ENCODE measurements at places on chromosomes 7 and 10. TPM values are rescaled to one million over a fixed set of nuclear protein-coding genes. Genes with fewer than 3 reads are reported as not detected.
A peak's percentile ranks its signal among the peaks of the same experiment; 100 is the strongest.

The KCP gene
- 1.2 TPM for total RNA-seq

The ICA1 gene
- total RNA-seq: 18.3 TPM

The ANKRD7 gene
- not detected for total RNA-seq

The FAM24B gene
- total RNA-seq: not detected

The NRBF2 gene
- 4.2 TPM for total RNA-seq

The ZC3HAV1L gene
- total RNA-seq: 29.1 TPM

GRCh38 chr7:2314209-2314955, at the start of gene SNX8:
TSS of gene SNX8 (minus strand) at chr7:2314441. CDS start at chr7:2314421, 20 bp downstream.
- H3K4me3 ChIP-seq: peak within 1 kb of the TSS; percentile 93
- DNase-seq: peak; percentile 51
- no peaks in the 10 kb centered on the region for H3K27me3 ChIP-seq

DNA sequence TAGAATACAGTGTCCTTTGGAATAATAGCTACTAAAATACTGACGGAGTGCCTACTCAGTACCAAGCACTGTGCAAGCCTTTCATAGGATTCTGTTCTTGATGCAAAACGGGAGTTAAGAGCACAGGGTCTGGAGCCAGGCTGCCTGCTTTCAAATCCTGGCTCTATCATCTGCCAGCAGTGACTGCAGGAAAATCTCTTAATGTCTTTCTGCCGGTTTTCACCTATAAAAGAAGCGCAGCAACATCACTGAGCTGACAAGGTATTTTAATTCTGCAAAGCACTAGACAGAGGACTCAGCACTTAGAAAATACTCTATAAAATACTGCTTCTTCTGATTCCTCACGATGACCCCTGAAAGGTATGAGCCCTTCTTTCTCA, 659 bp downstream of the FIGNL1 start:
- DNase-seq: no peak
- no peaks in the 10 kb centered on the region for H3K27me3 ChIP-seq
- H3K36me3 ChIP-seq: peaks cover 2% of the 10 kb centered on the region
- peaks cover 11% of the 10 kb centered on the region for H3K4me1 ChIP-seq

GRCh38 chr10:117960345-117960935, 86.3 kb downstream of the RAB11FIP2 start:
- no peaks in the 10 kb centered on the region for H3K36me3 ChIP-seq
- H3K4me3 ChIP-seq: no peak overlapping the region
- no peaks in the 10 kb centered on the region for H3K4me1 ChIP-seq
- H3K27ac ChIP-seq: no peak overlapping the region

DNA sequence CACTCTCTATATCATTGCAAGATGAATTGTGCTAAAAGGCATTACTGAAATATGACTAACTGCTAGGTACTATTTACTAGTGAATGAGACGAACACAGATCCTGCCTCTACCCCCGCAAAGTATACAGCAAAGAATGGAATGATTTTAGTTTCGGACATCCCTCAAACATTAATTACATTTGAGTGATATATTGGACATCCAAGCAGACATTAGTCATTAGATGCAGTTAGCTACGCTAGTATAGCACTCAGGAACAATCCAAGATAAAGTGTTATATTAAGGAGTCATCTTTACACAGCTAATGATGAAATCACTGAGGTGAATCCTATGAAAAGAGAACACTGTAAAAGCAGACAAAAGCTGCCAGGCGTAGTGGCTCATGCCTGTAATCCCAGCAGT, 7.3 kb upstream of the TAF3 start:
- DNase-seq: no peak
- no peaks in the 10 kb centered on the region for H3K4me1 ChIP-seq
- no peaks in the 10 kb centered on the region for H3K27me3 ChIP-seq
- peaks cover 13% of the 10 kb centered on the region for H3K36me3 ChIP-seq
- H3K4me3 ChIP-seq: no peak overlapping the region

DNA sequence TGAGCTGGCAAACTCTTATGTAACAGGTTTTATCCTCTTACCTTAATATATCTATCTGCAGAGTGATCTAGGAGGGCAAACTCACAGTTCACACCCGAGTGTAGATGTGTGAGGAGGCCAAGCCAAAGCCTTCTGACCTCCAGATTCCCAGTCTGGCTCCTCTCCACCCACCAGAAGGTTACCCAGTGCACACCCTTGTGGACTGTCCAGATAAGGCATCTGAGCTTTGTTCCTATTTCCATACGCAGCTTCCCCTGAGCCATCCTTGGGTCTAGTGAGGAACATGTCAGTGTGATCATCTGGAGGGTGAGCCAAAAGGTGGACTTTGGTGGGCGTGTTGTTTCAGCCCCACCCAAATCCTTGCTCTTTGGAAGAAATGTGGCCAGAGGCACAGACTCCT, 203.0 kb upstream of the MEOX2 start:
- no peak for DNase-seq
- H3K4me3 ChIP-seq: no peak overlapping the region
- H3K36me3 ChIP-seq: no peaks in the 10 kb centered on the region
- no peaks in the 10 kb centered on the region for H3K4me1 ChIP-seq

- H3K27me3 ChIP-seq: no peaks in the 10 kb centered on the region
- no peaks in the 10 kb centered on the region for H3K4me1 ChIP-seq
- no peaks in the 10 kb centered on the region for H3K36me3 ChIP-seq
- H3K4me3 ChIP-seq: no peak overlapping the region
- H3K27ac ChIP-seq: no peak overlapping the region
- DNase-seq: no peak
Measured at GRCh38 chr7:138116141-138116540, 39.9 kb downstream of the AKR1D1 start.

GRCh38 chr10:93086289-93086688, 12.6 kb downstream of the CYP26A1 start:
- no peak overlapping the region for H3K4me3 ChIP-seq
- no peak overlapping the region for H3K27ac ChIP-seq
- no peaks in the 10 kb centered on the region for H3K27me3 ChIP-seq
- DNase-seq: no peak
- no peaks in the 10 kb centered on the region for H3K4me1 ChIP-seq

DNA sequence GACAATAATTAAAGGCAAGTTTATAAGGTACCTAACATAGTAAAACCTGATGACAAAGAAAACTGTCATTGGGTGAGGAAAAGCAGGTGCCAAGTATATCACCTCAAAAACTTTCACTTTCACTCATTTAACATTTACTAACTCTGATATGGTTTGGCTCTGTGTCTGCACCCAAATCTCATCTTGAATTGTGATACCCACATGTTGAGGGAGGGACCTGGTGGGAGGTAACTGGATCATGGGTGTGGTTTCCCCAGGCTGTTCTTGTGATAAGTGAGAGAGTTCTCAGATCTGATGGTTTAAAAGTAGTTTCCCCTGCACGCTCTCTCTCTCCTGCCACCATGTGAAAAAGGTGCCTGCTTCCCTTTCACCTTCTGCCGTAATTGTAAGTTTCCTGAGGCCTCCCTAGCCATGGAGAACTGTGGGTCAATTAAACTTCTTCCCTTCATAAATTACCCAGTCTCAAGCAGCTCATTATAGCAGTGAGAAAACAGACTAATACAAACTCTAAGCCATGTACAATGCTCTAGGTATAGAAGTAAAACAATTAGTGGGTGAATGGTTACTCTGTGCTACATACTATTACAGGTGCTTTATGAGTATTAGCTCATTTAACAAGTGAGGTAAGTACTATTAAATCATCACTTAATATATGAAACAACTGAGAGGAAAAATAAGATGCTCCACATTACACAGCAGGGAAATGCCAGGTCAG, 199.0 kb downstream of the CHCHD3 start:
- no peak overlapping the region for H3K27ac ChIP-seq
- H3K36me3 ChIP-seq: no peaks in the 10 kb centered on the region
- H3K27me3 ChIP-seq: no peaks in the 10 kb centered on the region
- DNase-seq: no peak

GRCh38 chr7:35512716-35513115, 182.2 kb downstream of the HERPUD2 start:
- H3K4me1 ChIP-seq: no peaks in the 10 kb centered on the region
- no peak overlapping the region for H3K4me3 ChIP-seq
- H3K36me3 ChIP-seq: no peaks in the 10 kb centered on the region

DNA sequence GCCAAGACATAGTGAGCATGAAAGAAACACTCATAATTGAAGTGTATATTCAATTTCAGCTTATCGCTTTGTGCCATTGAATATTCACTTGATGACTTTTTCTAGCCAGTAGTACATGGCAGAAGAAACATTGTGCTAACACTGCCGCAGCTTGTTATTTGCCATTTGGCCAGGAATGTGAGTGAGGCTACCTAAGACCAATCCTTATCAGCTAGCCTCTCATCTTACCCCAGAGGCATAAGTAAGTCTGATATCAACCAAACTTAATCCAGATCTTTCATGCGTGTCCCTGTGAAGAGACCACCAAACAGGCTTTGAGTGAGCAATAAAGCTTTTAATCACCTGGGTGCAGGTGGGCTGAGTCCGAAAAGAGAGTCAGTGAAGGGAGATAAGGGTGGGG, 586.0 kb upstream of the MBL2 start:
- no peaks in the 10 kb centered on the region for H3K36me3 ChIP-seq
- H3K4me3 ChIP-seq: no peak overlapping the region
- no peaks in the 10 kb centered on the region for H3K27me3 ChIP-seq
- H3K4me1 ChIP-seq: no peaks in the 10 kb centered on the region
- no peak for DNase-seq
- H3K27ac ChIP-seq: no peak overlapping the region

DNA sequence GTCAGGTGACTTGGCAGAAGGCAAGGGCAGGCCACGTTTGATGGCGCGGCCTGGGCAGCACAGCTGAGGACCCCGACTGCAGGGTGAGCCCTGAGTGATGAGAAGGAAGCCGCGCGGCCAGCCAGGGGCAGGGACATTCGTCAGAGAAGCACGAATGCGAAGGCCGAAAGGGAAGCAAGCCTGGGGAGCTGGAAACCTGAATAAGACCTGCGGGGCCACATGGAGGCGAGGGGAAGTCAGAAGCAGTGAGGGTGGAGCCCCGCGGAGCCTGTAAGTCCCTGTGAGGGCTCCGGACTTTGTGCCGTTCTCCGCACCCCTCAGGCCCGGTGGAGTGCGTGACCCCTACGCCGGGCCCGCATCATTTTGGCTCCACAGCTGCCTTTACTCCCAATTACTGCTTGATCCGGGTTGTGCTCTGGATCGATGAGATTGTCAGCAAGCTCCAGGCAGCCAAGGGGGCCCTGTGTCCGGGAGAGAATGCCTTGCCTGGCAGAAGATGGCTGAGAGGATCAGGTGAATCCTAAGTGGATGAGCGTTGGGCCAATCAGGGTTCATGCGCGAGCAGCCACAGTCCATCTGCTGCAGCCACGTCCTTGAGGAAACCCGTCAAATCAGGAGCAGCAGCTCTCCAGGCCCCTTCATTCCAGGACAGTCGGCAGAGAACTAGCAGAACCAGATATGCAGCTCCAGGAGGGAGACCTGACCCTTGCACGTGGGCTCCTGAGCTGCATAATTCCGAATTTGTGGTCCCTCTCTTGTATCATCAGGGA, 293.3 kb upstream of the SHH start:
- H3K4me1 ChIP-seq: no peaks in the 10 kb centered on the region
- no peaks in the 10 kb centered on the region for H3K27me3 ChIP-seq
- no peak for DNase-seq
- no peak overlapping the region for H3K4me3 ChIP-seq
- H3K27ac ChIP-seq: no peak overlapping the region

DNA sequence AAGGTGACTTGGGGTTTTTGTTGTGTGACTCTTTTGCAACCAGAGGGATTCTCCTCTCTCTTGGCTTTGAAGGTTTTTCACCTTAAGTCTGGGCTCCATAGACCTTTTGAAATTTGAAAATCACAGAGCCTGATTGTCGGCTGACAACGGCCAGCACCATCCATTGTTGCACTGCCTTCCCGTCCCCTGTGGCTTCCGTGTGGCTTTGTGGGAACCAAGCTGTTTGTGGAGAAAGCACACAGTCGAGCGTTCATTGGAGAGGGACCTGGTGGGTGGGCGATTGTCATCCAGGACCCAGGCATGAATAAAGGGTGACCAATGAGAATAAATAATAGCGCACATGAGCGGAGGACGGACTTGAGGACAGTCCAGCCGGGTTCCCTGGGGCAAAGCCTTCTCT, 7.4 kb upstream of the RAMP3 start:
- H3K27me3 ChIP-seq: no peaks in the 10 kb centered on the region
- no peaks in the 10 kb centered on the region for H3K4me1 ChIP-seq
- H3K27ac ChIP-seq: no peak overlapping the region
- H3K36me3 ChIP-seq: no peaks in the 10 kb centered on the region
- DNase-seq: no peak

DNA sequence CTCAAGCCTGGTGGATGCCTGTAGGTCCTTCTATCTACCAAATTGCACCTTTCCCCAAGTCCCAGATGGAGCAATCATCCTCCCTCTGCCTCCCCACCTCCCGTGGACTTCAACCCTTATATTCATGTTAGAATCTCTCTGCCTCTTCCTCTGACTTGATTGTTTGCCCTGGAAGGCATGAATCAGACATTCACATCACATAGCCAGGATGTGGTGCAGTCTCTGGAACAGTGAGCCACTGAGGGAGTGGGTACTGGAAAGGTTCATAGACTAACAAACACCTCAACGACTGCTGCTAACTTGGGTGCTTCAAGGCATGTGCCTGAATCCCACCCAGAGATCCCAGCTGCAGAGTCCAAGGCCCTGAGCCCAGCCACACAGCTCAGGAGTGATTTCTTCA, 494.0 kb downstream of the TNS3 start:
- H3K27me3 ChIP-seq: no peaks in the 10 kb centered on the region
- no peaks in the 10 kb centered on the region for H3K36me3 ChIP-seq
- H3K4me1 ChIP-seq: peaks cover 8% of the 10 kb centered on the region
- no peak overlapping the region for H3K27ac ChIP-seq

GRCh38 chr10:84258034-84258695, 13.3 kb downstream of the RGR start:
- no peak for DNase-seq
- no peaks in the 10 kb centered on the region for H3K36me3 ChIP-seq
- H3K4me1 ChIP-seq: no peaks in the 10 kb centered on the region
- no peak overlapping the region for H3K27ac ChIP-seq
- no peak overlapping the region for H3K4me3 ChIP-seq

DNA sequence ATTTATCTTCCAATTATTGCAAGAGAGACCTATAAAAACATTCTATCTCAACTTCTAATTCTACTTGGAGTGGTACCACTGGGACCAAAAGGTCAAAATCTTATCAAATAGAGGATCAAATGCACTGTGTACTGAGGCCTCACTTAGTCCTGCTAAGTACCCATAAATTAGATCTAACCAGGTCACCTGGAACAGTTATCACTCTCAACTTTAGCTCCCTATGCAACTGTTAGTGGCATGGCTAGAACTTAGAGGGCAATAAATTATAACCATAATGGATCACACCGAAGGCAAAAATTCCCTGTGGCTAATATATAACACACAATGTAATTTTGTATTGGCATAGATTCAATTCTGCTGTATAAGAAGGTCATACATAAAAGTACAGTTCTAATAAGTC, 428.9 kb downstream of the PCDH15 start:
- no peak for DNase-seq
- no peaks in the 10 kb centered on the region for H3K36me3 ChIP-seq
- no peak overlapping the region for H3K27ac ChIP-seq
- H3K4me3 ChIP-seq: no peak overlapping the region
- no peaks in the 10 kb centered on the region for H3K4me1 ChIP-seq

GRCh38 chr7:107878636-107879035, 12.3 kb upstream of the DLD start:
- H3K27ac ChIP-seq: no peak overlapping the region
- no peaks in the 10 kb centered on the region for H3K4me1 ChIP-seq
- no peaks in the 10 kb centered on the region for H3K36me3 ChIP-seq
- no peaks in the 10 kb centered on the region for H3K27me3 ChIP-seq

GRCh38 chr7:34354899-34355298, 303.1 kb upstream of the NPSR1 start:
- H3K4me3 ChIP-seq: no peak overlapping the region
- no peak overlapping the region for H3K27ac ChIP-seq
- H3K36me3 ChIP-seq: no peaks in the 10 kb centered on the region
- H3K4me1 ChIP-seq: peaks cover 4% of the 10 kb centered on the region
- no peaks in the 10 kb centered on the region for H3K27me3 ChIP-seq

GRCh38 chr7:127862525-127862924, 168.7 kb downstream of the LRRC4 start:
- no peak overlapping the region for H3K4me3 ChIP-seq
- H3K27ac ChIP-seq: no peak overlapping the region
- no peaks in the 10 kb centered on the region for H3K36me3 ChIP-seq
- no peaks in the 10 kb centered on the region for H3K4me1 ChIP-seq
